ENCODE measurements at places on chromosomes 12 and 14.

DNA sequence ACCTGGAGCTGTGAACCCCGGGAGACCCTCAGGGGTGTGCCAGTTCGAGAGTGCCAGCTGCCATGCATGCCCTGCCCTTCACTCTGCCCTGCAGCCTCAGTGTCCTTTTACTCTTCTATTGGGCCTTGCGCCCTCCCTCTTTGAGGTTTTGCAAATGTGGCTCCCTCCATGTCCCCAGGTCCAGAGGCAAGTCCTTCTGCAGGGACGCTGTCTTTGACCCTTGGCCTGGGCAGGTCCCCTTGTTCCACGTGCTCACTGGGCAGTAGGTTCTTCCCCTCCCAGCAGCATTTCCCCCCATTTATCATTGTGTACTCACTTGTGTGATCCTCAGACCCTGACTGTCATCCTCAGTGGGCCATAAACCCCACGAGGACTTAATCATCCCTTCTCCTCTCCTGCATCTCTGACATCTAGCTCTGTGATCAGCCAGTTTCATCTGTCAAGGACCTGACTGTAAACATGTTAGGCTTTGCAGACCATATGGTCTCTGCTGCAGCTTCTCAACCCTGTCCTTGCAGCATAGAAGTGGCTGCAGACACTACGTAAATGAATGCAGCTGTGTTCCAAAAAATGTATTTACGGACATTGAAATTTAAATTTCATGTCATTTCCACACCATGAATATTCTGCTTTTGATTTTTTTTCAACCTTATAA lies 36.6 kb downstream of the TSPAN9 start:
- DNase-seq, result no peak

GRCh38 chr12:45601390-45601789 lies 128.1 kb upstream of the ARID2 start:
- no peak for DNase-seq

DNA sequence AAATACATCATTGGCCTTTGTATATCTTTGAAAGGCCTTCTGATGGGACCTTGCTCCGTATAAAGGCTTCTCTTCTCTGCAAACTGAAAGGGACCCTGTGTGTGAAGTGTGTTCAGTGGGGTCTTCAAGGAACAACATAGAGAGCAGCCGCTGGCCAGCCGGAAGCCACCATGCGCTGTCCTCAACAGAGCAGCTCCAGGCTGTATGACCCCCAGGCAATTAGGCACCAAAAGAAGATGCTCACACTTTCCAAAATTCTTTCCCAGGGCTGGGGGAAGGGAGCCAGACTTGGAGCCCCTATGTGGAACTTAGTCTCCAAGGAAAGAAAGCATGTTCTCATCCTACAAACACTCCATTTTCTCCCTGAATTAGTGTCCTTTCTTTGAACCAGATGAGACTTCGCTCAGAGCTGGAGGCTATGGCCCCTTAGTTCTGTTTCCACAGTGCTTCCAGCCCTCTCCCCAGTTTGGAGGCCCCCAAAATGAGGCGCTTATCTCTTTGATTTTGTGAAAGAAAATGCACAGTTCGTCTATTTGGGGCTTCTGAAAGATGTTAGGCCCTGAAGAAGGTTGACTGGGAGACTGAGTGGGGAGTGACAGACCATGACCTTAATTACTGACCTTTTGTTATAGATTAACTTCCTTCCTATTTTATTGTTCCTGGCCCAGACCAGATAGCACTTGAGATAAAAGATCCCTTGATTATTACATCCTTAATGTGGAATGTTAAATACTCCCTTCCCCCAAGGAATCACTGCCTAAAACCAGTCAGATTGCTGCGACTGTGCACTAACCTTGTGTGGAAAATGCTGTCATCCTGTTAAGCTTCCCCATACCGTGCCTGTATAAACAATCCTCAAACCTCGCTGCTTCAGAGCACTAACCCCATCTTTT lies 128.3 kb upstream of the FGD4 start:
- no peak for DNase-seq

DNA sequence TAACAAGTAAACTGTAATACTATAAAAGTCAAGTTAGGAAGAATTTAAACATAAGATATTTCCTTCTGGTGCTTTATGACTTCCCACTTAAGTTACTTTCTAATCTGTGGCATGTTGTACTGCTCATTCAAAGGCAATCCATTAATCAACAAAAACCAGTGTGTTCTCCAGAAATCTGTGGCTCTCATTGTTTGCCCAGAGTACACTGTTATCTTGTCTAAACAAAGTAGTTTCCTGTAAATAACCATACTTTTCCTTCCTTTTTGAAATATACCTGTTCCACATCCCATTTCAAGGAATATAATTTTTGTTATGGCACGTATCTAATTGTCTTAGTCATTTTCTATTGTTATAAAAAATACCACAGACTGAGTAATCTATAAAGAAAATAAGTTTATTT lies 184.1 kb downstream of the CCER1 start:
- no peak for DNase-seq

- DNase-seq, result no peak
These were observed 97.2 kb upstream of the SLC24A4 start for GRCh38 chr14:92225731-92226130.

DNA sequence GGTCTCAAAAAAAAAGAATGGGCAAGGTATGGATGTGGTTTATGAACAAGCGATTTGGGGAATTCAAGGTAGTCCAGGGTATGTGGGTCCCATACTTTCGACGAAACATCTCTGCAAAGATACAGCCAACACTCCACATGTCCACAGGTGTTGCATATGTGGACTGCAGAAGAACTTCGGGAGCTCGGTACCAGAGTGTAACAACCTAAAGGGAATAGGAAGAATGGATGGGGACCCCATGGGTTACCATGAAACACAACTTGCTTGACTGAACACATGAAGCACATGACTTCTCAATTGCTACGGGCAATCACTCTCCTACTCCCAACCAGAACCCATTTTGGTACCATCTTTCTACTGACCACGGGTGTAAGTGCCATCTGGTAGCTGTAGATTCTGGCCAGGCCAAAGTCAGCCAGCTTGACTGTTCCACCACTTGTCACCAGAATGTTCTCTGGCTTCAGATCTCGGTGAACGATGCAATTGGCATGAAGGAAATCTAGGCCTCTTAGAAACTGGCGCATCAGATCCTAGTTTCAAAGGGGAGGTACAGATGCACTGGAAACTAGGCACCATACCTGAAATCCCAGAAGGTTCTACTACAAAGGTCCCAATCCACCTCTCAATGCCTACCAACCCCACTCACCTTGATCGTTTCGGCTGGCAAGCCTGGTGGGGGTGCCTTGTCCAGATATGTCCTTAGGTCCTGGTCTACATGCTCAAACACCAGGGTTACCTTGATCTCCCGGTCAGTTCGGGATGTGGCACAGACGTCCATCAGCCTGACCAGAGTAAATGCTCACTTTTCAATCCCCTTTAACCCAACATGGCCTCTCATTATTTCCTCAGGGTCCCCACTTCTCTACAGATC lies 1.3 kb downstream of the CDK4 start:
- no peak for DNase-seq

DNA sequence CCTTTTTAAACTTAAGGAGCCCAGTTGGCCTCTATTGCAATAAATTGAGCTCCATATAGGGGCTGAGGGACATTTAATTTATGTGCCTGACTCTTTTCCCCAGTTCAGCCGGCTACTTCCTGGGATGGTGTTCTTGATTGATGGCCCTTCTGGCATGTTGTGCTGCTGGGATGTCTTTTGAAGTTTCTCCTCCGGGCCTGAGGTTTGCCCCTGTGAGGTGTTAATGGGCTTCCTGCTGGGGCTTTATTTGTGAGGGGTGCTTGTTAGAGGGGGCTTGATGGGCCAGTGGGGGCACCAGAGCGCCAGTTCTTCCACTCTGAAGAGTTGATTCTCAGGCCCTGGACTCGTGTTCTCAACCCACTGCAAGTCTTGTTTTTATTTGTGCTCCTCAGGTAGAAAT lies 69.6 kb downstream of the CHST11 start:
- DNase-seq, result no peak

DNA sequence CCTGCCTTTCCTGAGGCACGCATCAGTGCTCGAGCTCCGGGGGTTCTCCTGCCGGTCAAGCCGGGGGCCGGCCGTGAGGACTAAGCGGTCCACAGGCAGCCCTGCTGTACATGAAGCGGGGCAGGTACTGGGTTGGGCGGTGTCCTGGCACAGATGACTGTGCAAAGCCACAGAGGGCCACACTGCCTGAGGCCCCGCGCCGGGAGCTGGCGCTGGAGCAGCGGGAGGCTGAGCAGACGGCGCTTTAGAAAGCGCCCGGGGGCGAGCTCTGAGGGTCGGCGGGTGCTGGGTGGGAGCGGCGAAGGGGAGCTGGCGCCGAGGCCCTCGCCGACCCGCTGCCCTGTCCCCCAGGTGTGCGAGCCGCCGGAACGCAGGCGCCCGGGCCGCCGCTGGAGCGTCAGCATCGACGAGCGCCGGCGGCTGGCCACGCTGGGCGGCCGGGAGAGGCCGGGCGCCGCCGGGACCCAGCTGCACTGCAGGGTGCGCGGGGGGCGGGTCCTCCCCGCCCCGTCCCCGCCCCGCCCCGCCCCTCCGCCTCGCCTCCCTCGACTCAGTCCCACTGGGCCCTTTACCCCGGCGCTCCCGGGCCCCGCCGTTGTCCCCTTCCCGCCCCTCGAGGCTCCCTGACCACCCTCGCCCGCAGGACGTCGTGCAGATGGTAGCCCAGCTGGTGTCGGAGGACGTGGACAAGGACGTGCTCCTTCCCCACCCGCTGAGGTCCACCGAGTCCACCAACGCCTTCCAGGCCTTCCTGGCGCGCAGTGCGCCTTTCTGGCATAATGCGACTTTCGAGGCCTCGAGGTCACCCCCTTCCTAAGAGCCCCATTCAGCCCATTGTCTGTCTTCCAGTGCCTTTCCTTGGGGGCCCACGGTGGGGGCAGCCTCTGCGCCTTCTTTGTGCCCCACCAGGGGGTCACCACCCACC lies 8.3 kb upstream of the MTA1 start:
- no peak for DNase-seq

DNA sequence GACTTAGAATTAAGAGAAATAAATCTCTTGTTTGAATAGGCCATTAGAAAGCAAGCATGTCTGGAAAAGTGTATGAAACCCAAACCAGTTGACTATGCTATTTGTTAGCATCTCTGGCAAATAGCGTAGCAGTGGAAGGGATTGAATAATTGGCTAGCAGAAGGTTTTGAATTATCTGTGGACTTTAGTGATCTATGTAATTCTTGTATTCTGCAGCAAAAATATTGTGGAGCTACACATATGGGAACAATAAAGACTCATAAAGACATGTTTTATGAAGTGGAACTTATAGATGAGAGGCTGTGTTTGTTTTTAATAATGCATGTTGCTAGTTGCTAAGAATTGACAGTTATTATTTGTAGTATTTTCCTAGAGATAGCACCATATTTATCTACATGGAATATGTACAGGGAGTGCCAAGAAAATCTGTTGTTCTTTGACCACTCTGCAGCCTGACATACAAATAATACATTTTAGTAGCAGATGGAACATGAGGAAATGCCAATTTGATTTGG lies 4.7 kb downstream of the SRGAP1 start:
- no peak for DNase-seq

DNA sequence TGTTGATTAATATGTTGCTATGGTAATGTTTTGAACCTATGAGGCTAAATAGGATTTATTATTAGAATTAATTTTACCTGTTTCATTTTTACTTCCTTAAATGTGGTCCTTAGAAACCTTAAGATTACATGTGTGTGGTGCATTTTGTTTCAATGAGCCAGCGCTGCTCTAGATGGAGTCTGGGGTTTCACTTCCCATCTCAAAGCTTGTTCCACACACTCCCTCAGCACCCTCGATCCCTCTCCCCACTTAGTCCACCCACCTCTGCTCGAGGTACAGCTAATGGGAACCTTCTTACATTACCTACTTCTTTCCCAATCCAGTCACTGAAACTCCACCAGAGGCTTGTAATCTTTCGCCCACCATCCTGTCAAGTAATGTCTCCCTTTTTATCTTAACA lies 205.2 kb downstream of the PAX9 start:
- DNase-seq, result no peak

- DNase-seq, result no peak
These were observed 97.9 kb upstream of the GARIN6 start for GRCh38 chr12:99549651-99550050.

DNA sequence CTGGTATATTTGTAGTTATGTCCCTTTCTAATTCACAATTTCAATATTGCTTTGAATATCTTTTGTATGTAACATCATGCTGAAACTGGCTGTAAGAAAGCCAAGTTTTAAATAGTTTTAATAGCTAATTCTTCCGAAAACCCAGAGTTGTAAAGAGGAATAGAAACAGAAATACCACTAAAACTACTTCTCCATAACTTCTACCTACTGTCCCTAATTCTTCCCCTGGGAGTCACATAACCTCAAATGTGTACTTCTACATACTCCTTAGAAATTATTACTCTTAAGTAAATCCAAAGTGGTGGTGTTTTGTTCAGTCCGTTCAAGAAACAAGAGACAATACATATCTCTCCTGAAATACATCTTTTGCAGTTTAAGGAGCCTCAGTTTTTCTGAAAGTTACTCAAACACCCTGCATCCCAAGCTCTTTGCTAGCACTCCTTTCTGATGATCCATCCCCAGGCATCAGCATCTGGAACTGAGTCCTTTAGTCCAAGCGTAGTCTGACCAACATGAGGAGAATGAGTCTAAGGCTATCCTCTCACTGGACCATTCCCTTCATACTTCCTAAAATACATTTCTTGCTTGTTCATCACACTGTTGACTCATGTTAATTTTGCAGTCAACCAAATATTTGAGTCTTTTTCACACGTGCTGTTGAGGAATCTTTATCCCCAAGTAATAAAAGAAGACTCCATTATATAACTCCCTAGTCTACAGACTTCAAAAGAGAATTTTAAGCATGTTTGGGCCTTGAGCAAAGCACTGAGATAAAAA lies 214.3 kb upstream of the NUDT4 start:
- no peak for DNase-seq

DNA sequence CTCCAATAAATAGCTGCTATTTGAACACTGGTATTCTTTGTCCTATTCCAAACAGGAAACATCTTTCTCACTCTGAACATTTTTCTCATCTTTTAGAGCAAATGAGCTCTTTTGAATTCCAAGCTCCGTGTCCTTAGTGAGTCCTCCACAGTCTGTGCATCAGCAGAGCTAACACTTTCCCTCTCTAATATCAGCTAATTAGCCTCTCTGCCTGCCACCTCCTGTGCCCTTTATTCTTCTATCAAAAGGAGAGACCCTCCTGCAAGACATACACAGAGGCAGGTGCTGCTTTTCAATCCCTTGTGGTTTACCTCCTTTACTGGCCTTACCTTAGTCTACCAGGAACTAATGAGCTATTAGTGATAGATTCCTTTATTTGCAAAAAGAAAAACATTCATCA lies 178.5 kb downstream of the SLC35F4 start:
- no peak for DNase-seq

All from stimulated activated CD4-positive, alpha-beta T cell treated with anti-CD3 and anti-CD28 coated beads, TNF-alpha, amount 100 ng/mL, for 4 hours (primary cell).